CD4-positive, CD25-positive, alpha-beta regulatory T cell (primary cell): ENCODE measurements at places on chromosomes 2 and 18.

- no peak for DNase-seq
Observed at GRCh38 chr18:9987931-9988330, 74.1 kb downstream of the VAPA start.

DNA sequence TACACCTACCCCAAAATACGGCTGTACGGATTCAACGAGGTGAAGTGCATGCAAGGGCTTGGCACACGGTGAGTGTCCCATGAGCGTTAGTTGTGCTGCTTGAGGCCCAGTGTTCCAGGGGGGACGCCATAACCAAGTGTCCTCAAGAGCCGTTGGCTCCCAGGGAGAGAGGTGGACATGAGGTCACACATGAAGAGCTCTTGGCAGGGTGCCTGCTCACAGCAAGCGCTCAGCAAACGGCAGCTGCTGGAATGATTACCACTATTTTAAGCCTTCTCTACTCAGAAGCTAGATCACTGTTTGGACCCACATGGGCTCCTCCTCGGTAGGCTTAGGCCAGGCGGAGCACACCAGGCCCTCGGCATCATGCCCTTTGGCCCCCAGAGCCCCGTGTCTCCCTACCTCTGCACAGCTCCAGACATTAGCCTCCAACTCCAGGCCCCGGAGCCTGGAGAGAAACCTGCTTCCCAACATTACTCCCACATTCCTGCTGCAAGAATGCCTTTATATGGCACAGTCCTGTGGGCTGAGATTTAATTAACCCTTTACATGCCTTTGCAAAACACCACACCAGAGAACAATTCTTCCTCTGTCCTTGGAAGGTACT is 68.4 kb upstream of the PPP1CB start:
- no peak for DNase-seq

GRCh38 chr18:33951031-33951430 is 273.7 kb downstream of the NOL4 start:
- no peak for DNase-seq

- no peak for DNase-seq
Observed at GRCh38 chr18:14747513-14748474, at the start of gene ANKRD30B. Gene ANKRD30B (plus strand): TSS chr18:14748172. CDS start chr18:14748420, 248 bp downstream.

- DNase-seq, result peak; percentile 24
Observed at GRCh38 chr18:77000527-77000926, 132.1 kb downstream of the MBP start.

DNA sequence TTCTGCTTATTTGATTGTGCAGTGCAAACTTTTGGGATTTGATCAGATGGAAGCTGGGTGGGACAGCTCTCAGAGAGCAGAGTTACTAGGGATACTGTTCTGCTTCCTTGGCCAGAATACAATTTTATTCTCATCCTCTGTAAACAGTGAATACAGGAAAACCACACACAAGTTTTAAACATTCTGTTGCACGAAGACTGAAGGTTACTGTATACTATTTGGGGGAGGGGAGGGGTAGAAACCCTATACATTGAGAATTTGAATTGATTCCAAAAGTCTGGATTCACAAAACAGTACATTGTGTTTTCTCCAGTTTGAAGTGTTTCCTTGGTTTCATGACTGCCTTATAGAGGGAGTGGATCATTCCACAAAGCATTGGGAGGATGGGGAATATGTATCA is 149.9 kb downstream of the SETBP1 start:
- no peak for DNase-seq
